ENCODE measurements at places on chromosomes 4 and X. TPM values are rescaled to one million over a fixed set of nuclear protein-coding genes. Genes with fewer than 3 reads are reported as not detected.

The RBBP7 gene
- total RNA-seq, result 116 TPM

The GAGE12F gene
- total RNA-seq, result not detected

The FOXP3 gene
- 0.04 TPM for total RNA-seq

The GAGE13 gene
- total RNA-seq, result not detected

The ZNF280C gene
- 5.8 TPM for total RNA-seq

The VGLL1 gene
- 0.09 TPM for total RNA-seq

The CXCL13 gene
- total RNA-seq, result 0.84 TPM

The SFRP2 gene
- 51.2 TPM for total RNA-seq

The MAGEA6 gene
- total RNA-seq, result not detected

The SORCS2 gene
- total RNA-seq, result 9.1 TPM

The RAB41 gene
- not detected for total RNA-seq

The DYNLT3 gene
- 7.4 TPM for total RNA-seq

The TMEM144 gene
- 3.1 TPM for total RNA-seq

The GAGE12H gene
- total RNA-seq, result not detected

The NDNF gene
- 12.0 TPM for total RNA-seq

Measured in muscle of leg (tissue), 16 donors.